ENCODE measurements at places on chromosomes 12 and 14.
A peak's percentile ranks its signal among the peaks of the same experiment; 100 is the strongest.

- DNase-seq = peak; percentile 41
Observed at GRCh38 chr14:68682166-68683103, 110.4 kb downstream of the ZFP36L1 start.

- DNase-seq = no peak
Observed at GRCh38 chr12:10408842-10409241, 715 bp downstream of the KLRC4 start.

- DNase-seq = no peak
Observed at GRCh38 chr12:93758801-93759373, 81.7 kb downstream of the CRADD start.

- no peak for DNase-seq
Observed at GRCh38 chr12:25573346-25573745, 20.3 kb upstream of the LMNTD1 start.

DNA sequence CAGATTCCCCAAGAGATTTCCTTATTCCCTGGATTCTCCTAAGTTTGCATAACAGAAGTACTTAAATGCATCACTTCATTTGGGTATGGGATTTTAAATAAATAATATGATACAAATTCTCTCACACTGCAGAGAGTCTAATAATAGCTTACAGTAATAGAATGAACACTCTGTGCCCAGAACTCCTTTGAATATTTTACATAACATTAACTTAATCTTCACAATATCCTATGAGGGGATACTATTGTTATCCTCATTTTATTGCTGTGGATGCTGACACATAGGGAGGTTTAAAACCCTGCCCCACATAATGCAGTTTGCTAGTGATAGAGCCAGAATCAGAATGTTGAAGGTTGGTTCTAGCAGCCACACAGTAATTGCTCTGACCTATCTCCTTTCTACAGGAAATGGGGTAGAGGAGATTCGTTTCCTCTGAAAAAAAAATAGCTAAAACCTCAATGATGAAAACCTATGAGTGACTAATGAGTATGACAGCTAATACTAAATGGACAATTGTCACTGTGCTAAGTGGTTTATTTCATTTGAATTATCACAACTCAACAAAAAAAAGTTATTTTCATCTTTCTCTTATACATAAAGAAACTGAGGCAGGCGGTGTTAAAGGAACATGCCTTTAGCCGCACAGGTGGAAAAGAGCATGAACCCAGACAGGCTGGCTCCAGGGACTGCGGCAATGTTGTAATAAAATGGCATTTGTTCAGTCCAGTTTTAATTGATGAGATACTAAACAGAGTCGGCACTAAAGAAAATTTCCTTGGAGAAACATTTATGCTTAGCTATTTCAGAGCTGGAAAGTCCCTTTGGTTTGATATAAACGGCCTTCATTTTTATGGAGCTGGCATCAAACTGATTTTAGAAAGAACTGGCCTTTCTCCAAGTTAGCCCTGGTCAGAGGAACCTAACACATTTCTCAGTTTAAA is 880.9 kb downstream of the NRXN3 start:
- DNase-seq = no peak

DNA sequence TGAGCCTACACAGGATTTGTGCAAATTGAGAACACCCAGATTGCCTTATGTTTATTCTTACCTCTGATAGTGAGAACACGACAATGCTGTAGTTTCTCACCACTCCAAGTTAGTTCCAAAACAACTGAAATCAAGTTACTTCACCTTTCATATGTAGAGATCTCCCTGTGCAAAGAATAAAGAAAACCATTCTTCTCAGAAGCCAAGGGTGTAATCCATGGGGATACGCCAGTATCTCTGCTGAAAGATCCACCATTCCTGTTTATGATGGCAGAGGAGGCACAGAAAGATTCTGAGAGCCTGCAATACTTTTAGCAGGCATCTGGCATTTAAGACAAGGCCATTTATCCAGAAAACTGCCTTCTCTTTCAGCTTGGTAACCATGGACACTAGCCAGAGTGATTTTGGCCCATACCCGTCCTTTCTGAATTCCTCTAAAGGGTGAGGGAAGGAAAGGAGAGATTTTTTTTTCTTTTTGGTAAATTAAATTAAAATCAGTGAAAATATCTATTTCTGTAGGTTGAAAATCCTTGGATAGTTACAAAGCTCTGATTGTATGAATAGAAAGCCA is 355.4 kb upstream of the FAR2 start:
- DNase-seq = no peak

DNA sequence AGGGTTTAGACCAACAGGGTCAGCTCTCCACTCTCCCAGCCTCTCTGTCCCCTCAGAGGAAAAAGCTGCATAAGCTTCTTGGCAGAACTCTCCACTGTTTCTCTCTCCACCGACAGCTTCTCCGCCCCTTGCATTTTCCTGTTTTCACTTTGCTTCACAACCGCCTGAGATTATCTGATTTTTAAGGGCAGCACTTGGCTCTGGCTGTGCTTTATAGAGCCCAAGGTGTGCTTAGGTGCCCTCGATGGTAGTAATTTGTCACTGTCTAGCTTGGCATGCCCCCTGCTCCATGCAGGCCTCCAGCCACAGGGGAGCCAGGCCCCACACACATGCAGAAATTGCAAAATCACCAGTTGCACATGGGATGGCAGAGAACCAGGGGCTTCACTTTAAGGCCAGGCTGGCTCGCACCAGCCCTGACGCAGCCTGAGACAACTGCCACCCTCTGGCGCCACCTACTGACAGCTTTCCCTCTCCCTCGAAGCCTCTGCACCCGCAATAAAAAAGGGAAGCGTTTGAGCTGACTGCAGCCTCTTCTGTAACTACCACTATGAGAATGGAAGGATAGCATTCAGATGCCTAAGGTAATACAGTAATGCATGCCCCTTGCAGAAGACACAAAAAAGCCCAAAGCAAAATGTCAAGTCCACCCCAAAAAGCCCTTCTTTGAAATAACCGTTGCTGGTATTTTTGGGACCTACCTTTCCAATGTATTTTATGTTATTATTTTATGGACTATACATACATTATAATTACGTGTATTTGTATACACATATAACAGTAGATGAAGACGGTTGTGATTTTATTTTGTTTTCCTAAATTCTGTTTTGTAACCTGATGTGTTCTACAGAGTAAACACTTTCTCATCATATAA is 32.0 kb upstream of the RIMBP2 start:
- peak; percentile 84 for DNase-seq

- peak; percentile 82 for DNase-seq
Observed at GRCh38 chr12:6534945-6535696, 804 bp downstream of the GAPDH start.

- no peak for DNase-seq
Observed at GRCh38 chr14:81169711-81170103, 51.1 kb downstream of the GTF2A1 start.

DNA sequence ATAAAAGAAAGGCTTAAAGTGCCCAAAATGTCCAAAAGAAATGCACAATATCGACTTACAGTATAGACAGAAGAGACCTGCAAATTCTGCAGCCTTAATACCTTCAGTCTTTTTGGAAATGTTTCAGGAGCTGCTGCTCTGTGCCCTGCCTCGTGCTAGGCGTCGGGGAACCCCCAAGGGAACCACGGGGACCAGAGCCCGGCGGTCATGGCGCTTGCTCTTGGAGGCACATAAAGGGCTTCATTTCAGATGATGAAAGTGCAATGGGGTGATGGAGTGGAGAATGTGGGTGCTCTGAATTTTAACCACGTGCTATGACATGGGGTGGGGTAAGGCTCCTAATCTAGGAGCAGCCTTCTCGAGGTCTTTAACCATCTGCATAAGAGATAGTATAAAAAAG is 14.8 kb upstream of the AACS start:
- DNase-seq = no peak
